ENCODE measurements at places on chromosomes 3 and 15. TPM values are rescaled to one million over a fixed set of nuclear protein-coding genes. Genes with fewer than 3 reads are reported as not detected.
A peak's percentile ranks its signal among the peaks of the same experiment; 100 is the strongest.

CHCHD6 gene
- 7.4 TPM for total RNA-seq

DNAH12 gene
- total RNA-seq = 0.06 TPM

LRTM1 gene
- total RNA-seq = not detected

MUC4 gene
- 0.15 TPM for total RNA-seq

SERINC4 gene
- total RNA-seq = 0.50 TPM

PRR20G gene
- total RNA-seq = not detected

DPPA2 gene
- total RNA-seq = not detected

NRROS gene
- 40.6 TPM for total RNA-seq

MUC20 gene
- total RNA-seq = 1.4 TPM

LARP6 gene
- total RNA-seq = not detected

GRCh38 chr15:91882858-91883586 is 29.5 kb downstream of the SLCO3A1 start:
- DNase-seq = no peak

- no peak for DNase-seq
Measured at GRCh38 chr3:170038434-170039110, 777 bp downstream of the GPR160 start.

DNA sequence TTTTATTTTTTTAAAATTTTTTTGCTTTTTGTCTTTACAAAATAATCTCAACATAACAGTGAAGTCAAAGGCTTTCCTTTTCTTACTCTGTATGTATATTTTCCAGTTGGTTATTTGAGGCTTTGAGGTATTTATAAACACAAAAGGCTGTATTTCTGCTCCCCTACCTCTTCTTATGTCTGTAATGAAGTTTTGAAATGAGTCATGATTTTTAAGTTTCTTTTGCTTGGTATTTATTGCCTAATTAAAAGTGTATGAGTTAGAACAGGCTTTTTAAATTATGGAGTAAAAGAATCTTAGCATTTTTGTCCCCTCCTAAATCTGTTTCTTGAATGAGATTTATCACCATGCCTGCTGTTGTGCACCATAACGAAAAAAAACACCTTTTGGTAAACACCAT is 66.0 kb downstream of the DCUN1D1 start:
- DNase-seq = no peak

- DNase-seq = no peak
Measured at GRCh38 chr3:127342735-127343134, 54.9 kb upstream of the PRR20G start.

GRCh38 chr3:75395580-75396315 is 268.4 kb upstream of the FRG2C start:
- DNase-seq = no peak

DNA sequence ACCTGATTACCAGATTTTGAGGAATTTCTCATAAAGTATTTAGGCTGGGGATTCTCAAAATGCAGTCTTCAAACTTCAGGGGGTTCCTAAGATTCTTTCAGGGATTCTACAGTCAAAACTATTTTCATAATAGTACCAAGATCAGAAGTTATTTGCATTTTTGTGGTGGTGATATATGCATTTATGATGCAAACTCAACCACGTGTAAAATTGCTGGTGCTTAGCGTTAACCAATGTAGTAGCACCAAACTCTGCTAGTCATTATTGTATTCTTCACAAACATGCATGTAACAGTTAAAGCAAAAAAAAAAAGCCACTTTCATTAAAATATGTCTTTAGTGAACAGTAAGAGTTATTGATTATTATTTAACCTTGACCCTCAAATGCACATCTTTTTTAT is 274.9 kb upstream of the DNAJC19 start:
- no peak for DNase-seq

- DNase-seq = no peak
Measured at GRCh38 chr15:89374086-89374981, 39.7 kb upstream of the POLG start.

DNA sequence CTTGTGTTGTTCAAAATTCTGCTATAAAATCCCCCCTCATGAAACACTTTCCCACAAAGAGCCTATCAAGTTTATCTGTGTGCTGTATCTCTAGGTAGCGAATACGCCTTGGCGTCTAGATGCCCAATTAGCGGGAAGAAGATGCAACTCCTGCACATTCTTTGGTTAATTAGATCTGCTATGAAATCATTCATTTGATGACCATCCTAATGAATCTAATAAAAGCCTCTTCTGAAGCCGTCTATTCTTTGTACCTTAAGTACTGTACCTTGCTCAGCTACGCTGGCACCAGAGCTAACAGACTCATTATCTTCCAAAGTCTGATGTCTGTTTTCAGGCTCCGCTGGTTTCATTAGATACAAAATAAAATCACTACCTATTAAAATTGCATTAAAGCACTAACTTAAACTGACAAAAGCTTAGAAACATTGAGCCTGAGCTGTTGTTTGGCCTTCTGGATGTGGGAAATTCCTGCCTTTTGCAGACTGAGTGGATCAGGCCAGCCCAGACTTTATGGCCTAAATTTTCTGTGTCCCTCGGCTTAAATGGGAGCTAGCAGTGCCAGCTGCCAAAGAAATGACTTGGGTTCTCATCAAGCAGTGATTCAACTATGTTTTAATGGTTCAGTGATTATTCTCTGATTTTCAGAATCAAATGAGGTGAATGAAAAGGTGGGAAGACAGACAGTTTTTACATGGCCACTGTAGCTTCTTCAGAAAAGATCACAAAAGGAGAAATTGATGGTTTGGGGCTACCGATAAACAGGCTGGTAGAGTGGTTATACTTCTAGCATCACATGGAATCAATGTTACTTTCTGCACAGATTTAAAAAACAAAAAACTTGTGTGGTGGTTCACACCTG is 28.4 kb upstream of the CHST2 start:
- no peak for DNase-seq

DNA sequence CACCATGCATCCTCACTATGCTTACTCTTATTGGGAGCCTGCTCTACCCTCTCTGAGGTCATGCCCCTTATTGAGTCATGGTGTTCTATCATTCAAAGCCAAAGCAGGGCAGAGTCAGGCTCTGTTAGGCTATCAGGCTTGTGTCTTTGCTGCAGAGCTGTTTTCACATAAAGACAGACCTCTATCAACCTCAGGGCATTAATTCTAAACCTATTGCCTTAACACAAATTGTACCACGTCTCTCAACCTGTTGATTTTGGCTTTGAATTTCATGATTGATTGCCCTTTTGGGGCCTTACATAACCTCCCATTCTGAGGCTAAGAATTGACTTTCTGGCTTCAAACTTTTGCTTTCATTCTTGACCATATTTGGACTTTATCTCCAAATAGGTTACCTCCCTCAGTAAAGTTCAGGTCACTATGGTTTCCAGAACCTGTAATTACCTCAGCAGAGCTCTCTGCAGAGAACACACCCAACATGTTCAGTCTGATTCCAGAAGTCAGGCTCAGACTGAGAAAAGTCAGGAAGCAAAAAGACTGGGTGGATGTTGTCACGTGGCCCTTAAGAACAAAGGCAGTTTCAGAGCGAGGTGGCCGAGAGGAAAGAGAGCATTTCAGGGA is 221.4 kb upstream of the NANOGP8 start:
- no peak for DNase-seq

DNA sequence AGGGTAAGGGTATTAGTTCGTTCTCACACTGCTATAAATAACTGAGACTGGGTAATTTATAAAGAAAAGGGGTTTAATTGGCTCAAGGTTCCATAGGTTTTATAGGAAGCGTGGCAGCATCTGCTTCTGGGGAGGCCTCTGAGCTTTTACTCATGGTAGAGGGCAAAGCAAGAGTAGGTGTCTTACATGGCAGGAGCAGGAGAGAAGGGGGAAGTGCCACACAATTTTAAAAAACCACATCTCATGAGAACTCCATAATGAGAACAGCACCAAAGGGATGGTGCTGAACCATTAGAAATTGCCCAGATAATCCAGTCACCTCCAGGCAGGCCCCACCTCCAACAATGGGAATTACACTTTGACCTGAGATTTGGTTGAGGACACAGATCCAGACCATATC is 12.2 kb downstream of the RNF111 start:
- DNase-seq = no peak

GRCh38 chr3:158508481-158508880 is 62.5 kb upstream of the MLF1 start:
- DNase-seq = no peak

DNA sequence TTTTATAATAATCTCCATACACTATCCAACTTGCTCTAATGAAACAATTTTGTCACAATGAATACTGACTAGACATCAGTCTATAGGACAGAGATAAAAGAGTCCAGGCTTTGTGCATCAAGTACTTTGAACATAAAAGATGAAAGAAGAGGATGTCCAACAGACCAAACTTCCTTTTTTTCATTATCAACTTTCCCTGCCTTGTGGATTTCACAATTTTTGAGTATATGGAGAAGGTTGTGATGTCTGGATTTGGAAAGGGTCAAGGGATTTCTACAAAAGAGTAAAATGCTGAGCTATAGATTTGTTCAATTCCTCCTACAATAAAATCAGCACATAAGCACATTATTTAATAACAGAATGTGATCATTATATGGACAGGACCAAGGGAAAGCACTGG is 25.7 kb downstream of the CD47 start:
- no peak for DNase-seq

GRCh38 chr3:75260-75659 is 121.3 kb upstream of the CHL1 start:
- DNase-seq = no peak

DNA sequence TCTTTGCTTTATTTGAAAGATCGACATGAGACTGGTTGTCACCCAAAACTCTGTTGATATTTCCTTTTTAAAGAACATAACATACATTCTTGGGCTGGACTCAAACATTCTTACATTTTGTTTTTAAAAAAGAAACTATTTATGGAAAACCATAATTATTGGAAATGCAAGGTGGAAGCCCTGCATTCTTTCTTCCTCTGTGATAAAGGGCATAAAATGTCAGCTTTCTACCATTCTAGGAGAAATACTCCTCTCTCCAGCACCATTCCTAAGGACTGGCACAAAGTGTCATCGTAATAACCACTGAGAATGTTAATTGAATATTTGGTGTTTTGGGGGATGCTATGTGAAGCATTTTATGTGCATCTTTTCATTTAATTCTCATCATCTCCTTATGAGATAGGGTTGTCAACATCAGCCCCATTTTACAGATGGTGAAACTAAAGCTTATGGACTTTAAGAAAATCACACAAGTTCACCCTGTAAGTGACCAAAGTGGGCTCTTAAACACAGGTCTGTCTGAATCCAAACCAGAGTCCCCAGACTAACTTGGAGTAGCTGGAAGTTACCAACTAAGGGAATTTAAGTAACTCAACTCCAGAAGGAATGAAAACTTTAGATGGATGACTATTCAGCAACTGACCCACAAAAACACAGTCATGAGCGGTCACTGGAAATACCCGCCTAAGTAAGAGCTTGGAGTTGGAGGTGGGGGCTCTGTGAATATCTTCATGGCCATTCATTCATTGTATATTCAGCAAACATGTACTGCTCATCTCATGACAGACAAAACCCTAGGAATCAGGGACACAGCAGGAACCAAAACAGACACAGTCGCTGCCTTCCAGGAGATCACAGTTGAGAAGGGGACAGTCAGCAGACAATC is 45.9 kb upstream of the LMCD1 start:
- no peak for DNase-seq

GRCh38 chr3:100600181-100601042 is 9.0 kb upstream of the ADGRG7 start:
- peak; percentile 16 for DNase-seq

GRCh38 chr3:66713921-66714320 is 213.1 kb upstream of the LRIG1 start:
- DNase-seq = no peak

- DNase-seq = no peak
Measured at GRCh38 chr15:32683906-32684584, 33.8 kb upstream of the GREM1 start.

- no peak for DNase-seq
Measured at GRCh38 chr3:163768048-163768447, 1310.2 kb downstream of the SI start.

DNA sequence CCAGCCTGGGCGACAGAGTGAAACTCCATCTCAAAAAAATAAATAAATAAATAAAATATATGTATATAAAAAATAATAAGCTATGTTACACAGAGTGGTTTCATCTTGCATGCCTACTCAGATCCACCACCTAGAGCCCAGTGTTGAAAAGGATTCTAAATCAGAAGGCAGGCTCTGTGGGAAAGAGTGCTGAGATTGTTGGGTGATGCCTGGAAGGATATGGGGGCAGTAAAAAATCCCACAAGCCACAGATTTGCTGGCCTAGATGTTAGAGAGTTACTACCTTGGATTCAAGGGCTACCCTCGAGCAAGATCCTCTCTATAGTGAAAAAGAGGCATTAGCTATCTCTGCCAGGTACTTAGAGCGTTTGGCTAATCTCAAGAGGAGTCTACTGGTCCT is 144.3 kb downstream of the STAC start:
- no peak for DNase-seq

DNA sequence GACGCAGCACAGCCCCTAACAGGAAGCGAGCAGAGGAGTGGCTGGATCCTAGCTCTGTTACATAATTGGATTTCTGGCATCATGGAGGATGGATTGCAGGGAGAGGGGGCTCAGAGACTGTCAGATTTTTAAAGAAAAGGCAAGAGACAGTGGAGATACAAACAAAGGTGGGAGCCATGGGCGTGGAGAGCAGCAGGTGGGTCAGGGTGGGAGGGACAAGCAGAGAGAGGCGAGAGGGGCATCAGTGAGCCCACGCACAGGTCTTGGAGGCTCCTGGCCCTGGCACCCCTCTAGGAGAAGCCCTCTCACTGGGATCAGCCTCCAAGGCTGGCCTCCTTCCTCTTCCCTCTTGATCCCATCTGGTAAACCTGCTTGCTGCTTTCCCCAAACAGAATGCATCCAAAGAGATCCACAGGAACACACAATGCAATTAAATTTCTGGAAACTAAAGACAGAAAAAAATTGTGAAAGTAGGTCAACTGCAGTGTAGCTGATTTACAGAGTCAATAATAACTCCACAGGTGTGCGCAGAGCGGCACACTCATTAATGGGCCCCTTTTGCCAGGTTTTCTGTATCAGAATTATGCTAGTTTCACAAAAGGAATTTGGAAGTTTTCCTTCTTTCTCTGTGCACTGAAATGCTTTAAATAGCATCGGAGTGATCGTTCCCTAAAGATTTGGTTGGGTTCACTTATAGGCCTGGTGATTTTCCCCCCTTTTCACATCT is 66.1 kb downstream of the LSM3 start:
- no peak for DNase-seq

GRCh38 chr15:99450896-99451358 is 114.9 kb upstream of the MEF2A start:
- peak; percentile 53 for DNase-seq

GRCh38 chr3:116340680-116341216 is 104.5 kb downstream of the LSAMP start:
- DNase-seq = no peak

DNA sequence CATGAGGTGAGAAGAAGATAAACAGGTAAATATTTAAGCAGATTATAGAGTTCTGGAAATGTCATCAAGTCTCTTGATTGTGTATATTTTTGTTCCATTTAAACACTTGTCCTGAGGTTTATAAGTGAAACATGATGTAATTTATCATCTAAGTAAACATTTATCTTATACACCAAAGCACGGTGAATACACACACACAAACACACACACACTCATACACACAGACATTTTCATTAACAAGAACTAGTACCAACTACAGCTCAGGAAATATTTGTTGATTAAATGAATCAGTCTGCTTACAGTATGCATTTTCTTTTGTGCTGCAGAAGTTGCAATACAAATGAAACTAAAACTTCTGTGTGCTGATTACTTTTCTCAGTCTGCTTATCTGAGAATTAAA is 357.3 kb downstream of the ZBTB20 start:
- no peak for DNase-seq

- DNase-seq = no peak
Measured at GRCh38 chr15:99645951-99646350, 80.2 kb downstream of the MEF2A start.
